ENCODE measurements at places on chromosomes 2 and 18. TPM values are rescaled to one million over a fixed set of nuclear protein-coding genes. Genes with fewer than 3 reads are reported as not detected.

DNA sequence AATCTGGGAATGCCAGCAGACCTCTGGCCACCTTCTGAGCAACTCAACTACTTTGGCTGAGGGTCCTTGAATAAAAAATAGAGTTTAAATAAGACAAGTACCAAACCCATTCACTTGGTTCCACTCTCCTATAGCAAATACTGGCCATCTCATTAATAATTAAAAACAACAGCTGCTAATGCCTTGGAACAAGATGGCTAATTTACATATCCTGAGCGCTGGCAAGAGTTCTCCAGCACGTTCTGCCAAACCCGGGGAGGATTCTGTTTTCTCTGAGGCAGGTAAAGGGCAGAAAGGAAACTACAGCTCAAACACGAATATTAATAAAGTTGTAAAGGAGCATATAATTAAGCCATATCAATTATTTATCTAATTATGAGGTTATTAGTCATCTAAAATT is 1123.7 kb downstream of the TDRD15 start:
- no peak for DNase-seq
- no peak overlapping the region for H3K4me3 ChIP-seq
- H3K27ac ChIP-seq: no peak overlapping the region
- H3K27me3 ChIP-seq: no peaks in the 10 kb centered on the region
- no peaks in the 10 kb centered on the region for H3K4me1 ChIP-seq

DNA sequence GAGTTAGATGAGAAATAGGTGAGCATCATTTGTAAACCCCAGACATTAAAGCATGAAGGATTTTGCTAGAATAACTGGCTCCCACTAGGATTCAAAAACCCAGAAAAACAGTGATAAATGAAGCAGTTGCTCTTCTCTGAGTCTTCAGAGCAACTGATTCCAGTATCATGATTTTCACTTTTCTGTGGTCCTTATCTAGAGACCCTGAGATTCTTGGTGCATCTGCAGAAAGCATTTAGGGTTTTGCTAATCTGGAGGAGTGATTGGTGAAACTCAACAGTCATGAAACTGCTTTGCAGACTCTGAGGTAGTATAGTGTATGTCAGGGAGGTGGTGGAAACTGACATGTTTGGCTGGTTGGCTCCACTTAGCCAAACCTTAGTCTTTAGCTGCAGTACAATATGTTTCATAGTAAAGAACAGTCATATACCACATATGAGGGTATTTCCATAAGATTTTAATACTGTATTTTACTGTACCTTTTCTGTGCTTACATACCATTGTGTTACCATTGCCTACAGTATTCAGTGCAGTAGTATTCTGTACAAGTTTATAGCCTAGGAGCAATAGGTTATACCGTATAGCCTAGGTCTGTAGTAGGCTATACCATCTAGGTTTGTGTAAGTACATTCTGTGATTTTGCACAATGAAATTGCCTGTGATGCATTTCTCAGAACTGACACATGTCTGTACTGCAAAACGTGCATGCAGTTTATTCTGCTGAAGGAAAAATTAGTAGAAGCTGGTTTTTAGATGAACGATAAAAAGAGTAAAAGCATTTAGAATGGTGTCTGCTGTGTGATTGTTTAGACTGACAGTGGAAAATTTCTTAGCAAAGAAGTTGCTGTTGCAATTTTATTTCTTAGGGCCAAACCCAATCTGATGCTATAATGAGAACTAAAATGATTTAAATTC is 23.8 kb downstream of the EML4 start:
- H3K27ac ChIP-seq: no peak overlapping the region
- no peaks in the 10 kb centered on the region for H3K27me3 ChIP-seq
- H3K4me1 ChIP-seq: peaks cover 42% of the 10 kb centered on the region
- no peak overlapping the region for H3K4me3 ChIP-seq
- H3K36me3 ChIP-seq: peaks cover 3% of the 10 kb centered on the region

- peak; percentile 77 for DNase-seq
- peaks cover 24% of the 10 kb centered on the region for H3K4me1 ChIP-seq
- H3K27ac ChIP-seq: no peak overlapping the region
- no peaks in the 10 kb centered on the region for H3K27me3 ChIP-seq
These were observed 125.4 kb downstream of the CSRNP3 start for GRCh38 chr2:165594935-165595255.

GPR55 gene
- total RNA-seq: 4.7 TPM

DNA sequence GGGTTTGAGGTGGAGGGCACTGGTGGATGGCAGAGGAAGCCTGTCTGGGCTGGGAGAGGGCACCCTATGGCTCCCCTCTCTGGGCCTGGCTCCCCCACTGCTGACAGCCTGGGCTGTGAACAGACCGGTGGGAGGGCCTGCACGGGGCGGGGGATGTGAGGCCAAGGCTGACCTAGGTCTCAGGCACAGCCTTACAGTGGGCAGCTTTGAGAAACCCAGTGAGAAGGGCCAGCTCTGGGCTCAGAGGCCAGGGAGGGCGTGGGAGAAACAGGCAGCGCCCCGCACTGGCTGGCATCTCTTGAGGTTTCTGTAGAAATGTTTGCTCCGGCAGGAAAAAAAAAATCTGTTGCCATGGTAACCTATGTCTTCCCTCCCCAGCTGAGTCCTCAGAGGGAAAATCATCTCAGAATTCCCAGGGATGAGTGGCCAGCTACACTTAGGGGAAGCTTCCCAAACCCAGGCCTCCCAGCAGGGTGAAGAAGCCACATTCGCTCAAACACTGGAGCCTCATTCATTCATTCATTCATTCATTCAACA is 71.7 kb upstream of the TAF1B start:
- DNase-seq: no peak
- H3K4me3 ChIP-seq: no peak overlapping the region
- H3K36me3 ChIP-seq: no peaks in the 10 kb centered on the region
- no peaks in the 10 kb centered on the region for H3K27me3 ChIP-seq
- no peak overlapping the region for H3K27ac ChIP-seq
- peaks cover 17% of the 10 kb centered on the region for H3K4me1 ChIP-seq

DNA sequence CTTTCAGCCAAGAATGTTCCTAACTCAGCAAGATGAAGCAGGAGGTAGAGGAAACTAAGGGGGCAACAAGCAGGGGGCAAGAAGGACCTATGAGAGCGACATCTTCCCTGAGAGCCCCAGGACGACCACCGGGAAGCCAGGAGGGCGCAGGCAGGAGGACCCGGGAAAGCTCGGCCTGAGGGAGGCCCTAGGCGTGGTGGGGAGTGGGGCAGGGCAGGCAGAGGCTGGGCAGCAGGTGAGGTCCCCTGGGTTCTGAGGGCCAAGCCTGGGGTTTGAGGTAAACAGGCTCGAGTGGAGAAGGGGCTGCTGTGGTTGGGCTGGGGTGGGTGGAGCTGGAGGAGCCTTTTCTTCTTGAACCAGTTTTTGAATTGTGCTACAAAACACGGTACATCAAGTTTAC is 1.3 kb upstream of the ALPI start:
- H3K36me3 ChIP-seq: no peaks in the 10 kb centered on the region
- no peaks in the 10 kb centered on the region for H3K4me1 ChIP-seq
- H3K27ac ChIP-seq: no peak overlapping the region
- no peak overlapping the region for H3K4me3 ChIP-seq

GRCh38 chr2:187037310-187037709 is 188.3 kb upstream of the ZSWIM2 start:
- DNase-seq: no peak
- H3K36me3 ChIP-seq: no peaks in the 10 kb centered on the region
- H3K4me3 ChIP-seq: no peak overlapping the region
- no peak overlapping the region for H3K27ac ChIP-seq
- H3K27me3 ChIP-seq: no peaks in the 10 kb centered on the region

AQP12A gene
- not detected for total RNA-seq

GRCh38 chr2:181949047-181949446 is 36.6 kb upstream of the PPP1R1C start:
- no peaks in the 10 kb centered on the region for H3K36me3 ChIP-seq
- no peak for DNase-seq
- no peaks in the 10 kb centered on the region for H3K4me1 ChIP-seq
- H3K27ac ChIP-seq: no peak overlapping the region

All from B cell (primary cell).